Cardiac fibroblast (primary cell): ENCODE measurements at places on chromosomes 13 and 19.

GRCh38 chr13:113423520-113424163 lies 29.6 kb downstream of the ADPRHL1 start:
- DNase-seq = no peak

- DNase-seq = peak; percentile 24
Observed at GRCh38 chr19:21084343-21084742, 2.3 kb downstream of the ZNF714 start.

DNA sequence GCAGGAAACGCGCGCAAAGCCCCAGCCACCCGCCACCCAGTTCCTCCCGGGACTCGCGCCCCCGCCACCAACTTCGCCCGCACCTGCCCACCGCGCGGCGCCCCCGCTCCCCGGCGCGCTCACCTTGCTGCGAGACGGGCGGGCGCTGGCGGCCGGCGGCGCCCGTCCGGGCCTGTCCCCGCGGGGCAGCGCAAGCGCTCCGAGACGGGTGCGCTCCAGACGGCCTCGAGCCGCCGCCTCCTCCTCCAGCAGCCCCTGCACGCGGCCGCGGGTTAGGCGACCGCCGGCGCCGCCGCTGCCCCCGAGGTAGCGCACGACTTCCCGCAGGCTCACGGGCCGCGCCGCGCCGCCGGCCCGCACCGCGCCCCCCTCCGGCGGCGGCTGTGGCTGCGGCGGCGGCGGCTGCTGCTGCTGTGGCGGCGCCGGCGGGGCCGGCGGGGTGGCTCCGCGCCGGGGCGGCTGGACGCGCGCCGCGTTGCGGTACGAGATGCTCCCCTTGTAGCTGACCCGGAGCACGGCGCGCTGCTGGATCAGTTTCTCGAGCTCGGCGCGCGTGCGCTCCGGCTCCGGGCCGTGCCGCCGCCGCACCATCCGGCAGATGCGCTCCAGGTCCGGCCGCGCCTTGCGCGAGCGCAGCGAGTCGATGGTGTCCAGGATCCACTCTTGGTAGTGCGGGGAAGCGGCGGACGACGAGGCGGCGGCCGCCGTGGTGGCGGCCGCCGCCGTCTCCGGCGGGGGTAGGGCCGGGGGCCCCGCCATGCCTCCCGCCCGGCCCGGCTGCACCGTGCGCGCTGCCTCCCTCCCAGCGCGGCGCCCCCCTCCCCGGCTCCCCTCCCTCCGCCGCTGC lies 666 bp downstream of the SAMD1 start:
- DNase-seq = peak; percentile 68

GRCh38 chr19:49985871-49986270 lies 24.9 kb upstream of the SIGLEC11 start:
- DNase-seq = no peak

DNA sequence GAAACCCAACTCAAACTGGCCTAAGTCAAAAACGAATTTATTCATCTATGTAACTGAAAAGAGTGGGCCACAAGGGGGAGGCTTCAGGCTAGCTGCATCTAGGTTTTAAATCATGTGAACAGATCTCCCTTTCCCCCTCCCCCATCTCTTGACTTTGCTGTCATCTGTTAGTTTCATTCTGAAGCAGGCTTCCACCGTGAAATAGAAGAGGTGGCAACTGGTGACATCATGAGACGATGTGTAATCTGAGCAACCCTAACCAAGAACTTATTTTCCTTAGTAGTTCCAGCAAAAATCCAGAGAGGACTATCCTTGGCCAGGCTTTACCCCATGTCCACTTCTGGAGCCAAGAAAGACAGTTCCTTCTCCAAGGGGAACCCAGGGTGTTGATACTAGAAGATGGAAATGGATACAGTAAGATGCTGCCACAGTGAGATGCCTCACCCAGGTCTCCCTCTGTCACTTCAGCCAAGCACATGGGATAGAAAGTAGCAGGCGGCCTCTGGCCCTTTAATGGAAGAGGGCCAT lies 9.4 kb downstream of the SAMD4B start:
- DNase-seq = no peak

- no peak for DNase-seq
Observed at GRCh38 chr13:49308921-49309408, 61.2 kb downstream of the CDADC1 start.

- DNase-seq = no peak
Observed at GRCh38 chr13:40285634-40286033, 380.8 kb downstream of the FOXO1 start.

GRCh38 chr13:111394211-111394922 lies 73.9 kb downstream of the TEX29 start:
- no peak for DNase-seq

GRCh38 chr19:54268936-54269335 lies 11.9 kb upstream of the LILRB5 start:
- DNase-seq = no peak

DNA sequence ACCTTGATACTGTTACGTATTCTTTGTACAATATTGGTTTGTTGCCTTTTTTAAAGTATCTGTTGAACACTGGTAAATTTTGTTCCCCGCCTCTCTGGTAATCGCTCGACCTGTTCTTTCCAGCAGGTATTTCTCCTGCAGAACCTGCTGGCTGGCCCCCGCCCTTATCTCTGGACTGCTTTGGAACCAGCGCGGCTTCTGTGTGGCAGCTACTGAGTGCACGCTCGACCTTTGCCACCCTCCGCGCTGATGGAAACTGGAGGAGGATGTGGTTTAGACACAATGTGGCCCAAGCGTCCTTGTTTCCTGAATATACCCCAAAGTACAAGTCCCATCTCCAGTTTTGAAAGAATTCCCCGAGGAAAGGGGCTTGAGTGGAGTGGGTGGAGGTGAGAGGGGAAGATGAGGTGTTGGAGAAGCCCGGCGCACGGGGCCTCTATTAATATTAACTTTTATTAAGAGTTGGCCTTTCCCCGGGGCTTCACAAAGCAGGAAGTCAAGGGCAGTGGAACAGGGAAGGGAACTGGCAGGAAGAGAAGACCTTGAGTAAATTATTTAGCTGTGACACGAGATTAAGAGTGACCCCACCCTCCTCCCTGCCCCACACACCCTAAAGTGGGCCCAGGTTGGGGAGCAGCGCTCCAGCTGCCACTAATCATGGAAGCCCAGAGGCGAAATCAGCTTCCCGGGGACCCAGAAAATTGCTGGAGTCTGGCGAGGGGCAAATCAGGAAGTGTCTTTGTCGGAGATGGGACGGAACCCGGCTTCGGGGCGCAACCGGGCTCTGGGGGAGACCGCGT lies 16.0 kb downstream of the CDX2 start:
- DNase-seq = no peak

DNA sequence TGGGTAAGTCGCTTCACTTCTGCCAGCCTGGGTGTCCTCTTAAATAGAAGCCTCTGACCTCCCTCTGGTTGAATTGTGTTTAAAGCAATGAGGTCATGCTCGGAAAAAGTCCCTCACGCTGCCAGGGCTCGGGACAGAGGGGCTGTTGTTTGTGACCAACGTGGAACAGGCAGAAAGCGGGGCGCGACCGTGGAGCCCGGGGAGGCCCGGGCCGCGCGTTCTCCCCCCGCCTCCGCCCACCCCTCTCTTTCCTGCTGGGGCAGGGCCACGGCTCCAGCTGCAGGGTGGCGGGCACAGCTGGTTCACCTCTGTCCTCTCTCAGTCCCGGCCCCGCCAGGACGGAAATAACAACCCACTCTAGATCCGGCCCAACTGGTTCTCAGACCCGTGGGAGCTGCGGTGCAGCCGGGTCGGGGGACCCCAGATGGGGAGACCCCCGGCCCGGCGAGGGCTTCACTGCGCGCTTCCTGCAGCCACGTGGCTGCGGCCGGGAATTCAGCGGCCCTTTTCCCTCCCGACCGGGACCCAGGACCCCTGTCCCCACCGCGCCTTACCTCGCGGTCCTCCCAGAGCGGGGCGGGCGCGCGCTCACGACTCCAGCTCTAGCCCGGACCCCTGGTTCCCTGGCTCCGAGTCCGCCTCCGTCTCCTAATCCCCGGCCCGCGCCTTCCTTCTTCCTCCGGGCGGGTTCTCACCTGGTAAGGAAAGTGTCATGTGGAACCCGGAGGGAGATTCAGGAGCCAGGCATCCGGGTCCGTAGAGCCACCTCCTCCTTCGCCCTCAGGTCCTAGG lies 1.9 kb downstream of the CDC42EP5 start:
- peak; percentile 48 for DNase-seq

DNA sequence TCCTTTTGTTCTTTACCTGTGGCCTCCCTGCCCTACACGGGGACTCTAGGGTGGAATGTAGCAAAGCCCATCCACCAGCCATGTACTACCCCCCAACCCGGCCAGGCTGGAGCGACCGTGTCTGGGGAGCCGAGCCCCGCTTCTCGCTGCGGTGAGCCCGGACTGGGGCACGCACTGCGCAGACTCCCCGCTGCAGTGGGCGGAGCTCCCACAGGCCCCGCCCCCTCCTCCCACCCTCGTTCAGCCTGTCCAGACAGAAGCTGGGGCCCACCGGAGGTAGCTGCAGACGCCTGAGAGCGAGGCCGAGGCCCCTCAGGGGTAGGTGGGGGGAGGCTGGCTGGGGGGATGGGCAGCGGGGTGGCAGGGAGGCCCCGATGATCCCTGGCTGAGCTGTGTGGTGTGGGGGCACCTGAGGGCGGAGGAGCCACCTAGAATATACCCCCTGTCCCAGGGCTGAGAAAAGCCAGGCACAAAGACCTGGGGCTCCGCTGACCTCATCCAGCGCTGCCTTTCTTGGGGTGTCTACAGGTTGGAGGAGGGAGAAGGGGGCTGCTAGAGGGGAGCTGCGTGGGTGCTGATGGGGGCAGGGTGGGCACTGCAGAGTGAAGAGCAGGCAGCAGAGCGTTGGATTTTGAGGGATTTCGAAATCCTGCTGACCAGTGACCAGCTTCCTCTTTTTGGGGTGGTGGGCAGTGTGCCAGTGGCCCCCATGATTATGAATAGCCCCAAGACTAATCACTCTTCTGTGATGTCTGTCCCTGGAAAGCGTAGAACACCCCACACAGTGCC lies 17.3 kb downstream of the PLD3 start:
- DNase-seq = peak; percentile 84

DNA sequence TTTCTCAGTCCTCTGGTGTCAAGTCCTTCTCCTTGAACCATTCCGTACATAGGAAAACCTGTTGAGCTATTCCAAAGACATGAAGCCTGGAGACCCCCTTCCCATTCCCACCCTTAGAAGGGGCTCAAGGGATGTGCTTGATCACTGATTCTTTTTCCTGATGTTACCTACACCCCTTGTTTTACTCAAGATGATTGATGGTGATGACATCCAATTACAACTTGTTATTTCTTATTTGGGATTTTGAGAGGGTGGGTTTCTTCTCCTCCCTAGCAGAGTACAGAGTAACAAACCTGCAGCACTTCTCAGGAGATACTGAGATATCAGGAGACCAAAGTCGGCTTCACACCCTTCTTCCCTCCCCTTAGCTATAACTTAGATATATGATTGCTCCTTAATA lies 6.7 kb upstream of the RPS19 start:
- DNase-seq = no peak

DNA sequence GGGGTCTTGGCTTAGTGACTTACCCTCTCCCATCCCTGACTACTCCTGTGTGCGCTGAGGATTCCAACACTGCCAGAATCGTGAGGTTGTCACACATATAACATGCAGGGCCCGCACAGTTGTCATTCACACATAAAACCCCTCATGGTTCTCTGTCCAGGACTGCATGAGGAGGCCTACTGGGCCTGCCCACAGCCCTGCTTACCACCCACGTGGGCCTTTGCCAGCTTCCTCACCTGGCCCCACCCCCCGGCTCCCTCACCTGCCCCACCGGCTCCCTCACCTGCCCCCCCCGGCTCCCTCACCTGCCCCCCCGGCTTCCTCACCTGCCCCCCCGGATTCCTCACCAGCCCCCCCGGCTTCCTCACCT lies 197.2 kb downstream of the TEX29 start:
- DNase-seq = no peak

DNA sequence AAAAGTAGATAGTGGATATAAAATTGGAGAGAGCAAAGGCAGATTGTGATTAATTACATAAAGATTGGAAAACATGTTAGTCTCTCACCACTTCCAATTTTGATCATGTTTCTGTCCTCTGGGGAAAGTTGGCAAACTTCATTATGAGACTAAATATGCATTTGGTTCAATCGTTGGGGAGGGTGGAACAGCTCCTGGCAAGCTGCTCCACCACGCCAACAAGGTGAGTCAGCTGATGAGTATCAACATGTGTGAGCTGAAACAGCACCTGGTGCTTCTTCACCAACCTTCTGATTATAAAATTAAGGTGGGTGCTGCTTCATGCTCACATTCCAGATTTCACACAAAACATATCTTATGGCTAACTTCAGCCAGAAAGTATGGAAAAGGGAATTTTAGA lies 1784.6 kb downstream of the SLITRK5 start:
- no peak for DNase-seq

DNA sequence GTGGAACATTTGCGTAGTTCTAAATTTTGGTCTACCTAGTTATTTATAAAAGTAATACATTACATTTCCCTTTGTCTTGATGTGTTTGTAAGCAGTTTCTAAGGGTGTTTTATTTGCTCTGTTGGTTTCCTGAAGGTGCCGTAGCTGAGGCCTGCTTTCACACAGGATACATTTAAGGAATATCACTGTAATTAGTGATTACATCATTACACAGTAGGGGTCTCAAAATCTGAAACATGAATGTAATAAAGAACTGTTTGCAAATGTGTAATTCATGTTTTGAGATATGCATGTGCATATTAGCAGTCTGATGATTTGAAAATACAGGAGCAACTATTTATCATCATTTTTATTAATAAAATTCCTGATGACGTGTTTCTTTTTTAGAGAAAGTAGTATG lies 281.8 kb downstream of the MTUS2 start:
- no peak for DNase-seq

- DNase-seq = peak; percentile 1
Observed at GRCh38 chr13:28942906-28943305, 122.8 kb downstream of the MTUS2 start.

- DNase-seq = no peak
Observed at GRCh38 chr19:47302249-47302648, 7.4 kb upstream of the C5AR1 start.

DNA sequence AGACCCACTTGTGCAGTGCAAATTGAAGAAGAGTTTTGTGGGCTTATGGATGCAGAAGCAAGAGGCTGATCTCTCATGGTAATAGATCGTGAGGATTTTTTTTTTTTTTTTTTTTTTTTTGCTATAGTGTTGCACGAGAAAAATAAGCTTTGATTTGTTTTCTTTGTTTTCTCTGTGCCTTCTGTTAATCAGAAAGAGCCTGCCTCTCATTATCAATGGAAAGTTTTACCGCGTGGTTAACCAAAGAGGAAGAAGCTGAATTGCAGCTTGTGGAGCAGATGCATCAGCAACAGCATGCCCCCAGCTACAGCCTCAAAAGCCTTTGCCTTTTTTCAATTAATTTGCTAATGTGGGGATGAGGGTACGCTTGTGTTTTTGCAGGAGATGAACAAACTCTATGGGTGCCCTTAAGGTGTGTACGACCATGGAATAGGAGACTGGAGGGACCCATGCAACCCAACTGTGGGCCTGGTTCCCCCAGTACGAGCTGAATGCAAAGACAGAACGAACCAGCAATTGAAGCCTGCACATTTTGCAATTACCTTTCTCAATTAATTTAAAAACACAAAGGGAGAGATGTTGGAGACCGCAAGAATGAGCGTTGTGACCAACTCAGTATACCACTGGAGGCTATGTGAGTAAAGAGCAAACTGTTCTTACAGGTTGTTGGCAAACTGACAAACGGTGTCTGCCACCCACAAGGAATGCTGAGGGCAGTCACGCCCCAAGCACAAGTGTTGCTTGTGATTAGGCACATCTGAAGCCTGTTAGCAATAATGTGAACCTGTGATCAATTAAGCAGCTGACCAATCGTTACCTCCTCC lies 58.6 kb upstream of the SPRY2 start:
- DNase-seq = no peak

GRCh38 chr19:10510301-10510802 lies 6.9 kb downstream of the S1PR5 start:
- peak; percentile 41 for DNase-seq
